ENCODE measurements at places on chromosomes 7 and 10. TPM values are rescaled to one million over a fixed set of nuclear protein-coding genes. Genes with fewer than 3 reads are reported as not detected.
A peak's percentile ranks its signal among the peaks of the same experiment; 100 is the strongest.

GRCh38 chr10:29050081-29050480 lies 238.8 kb upstream of the LYZL1 start:
- DNase-seq: no peak

Gene FAM131B
- polyA plus RNA-seq: 4.3 TPM

GRCh38 chr7:100887516-100888290 lies 1.8 kb downstream of the UFSP1 start:
- DNase-seq: no peak

DNA sequence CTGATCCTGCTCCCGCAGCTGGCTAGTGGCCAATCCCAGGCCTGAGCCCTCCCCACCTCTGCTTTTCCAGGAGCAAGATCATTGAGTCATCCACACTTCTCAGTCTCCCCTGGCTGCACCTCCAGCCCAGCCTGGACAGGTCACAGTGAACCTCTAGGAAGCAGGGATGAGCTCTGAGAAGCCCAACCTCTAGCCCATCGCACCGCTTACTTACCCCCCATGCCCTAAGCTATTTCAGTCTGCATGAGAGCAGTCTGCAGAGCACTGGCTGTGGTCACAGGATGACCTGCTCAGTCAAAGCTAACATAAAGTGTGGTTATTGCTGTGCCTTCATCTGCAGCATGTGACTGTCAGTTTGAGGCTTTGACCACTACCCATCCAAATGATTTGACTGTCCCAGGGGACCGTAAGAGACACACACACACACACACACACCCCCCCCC lies 129.2 kb downstream of the SORBS1 start:
- no peak for DNase-seq

GRCh38 chr10:63707254-63707910 lies 186.2 kb downstream of the REEP3 start:
- DNase-seq: peak; percentile 99

DNA sequence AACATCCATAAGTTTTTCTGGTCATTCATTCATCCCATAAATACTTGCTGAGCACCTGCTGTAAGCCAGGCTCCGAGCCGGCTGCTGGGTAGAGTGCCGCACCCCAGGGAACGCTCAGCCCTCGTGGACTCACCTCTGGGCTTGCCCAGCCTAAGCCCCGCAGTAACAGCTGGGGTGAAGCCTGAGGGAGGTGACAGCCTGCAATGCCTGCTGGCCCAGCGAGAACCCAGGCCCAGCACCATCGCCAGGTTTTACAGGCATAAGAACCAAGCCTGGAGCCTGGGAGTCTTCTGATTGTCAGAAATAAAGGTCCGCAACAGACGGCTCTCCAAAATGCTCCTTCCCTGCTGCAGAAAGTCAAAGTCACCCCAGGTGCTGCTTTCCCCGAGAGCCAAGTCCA lies 205.4 kb downstream of the ZMYND11 start:
- no peak for DNase-seq

Gene HOXA13
- polyA plus RNA-seq: not detected

DNA sequence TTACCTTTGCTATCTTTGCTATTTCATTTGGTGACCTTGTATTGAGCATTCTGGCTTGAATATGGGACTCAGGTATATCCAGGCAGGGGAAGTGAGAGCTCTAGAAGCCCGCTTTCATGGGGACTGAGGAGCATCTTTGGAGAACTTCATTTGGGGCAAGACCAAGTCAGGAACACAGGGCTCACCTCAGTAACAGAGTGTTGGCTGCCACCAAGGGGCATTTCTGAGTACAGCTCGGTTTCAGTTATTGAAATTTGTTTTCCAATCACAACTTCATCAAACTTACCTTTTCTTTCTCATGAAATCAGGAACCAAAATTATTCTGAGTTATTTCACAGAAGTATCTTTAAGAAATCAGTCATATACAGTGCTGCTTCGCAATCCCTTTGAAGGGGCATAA lies 337.2 kb downstream of the C7orf25 start:
- DNase-seq: no peak

Gene DOCK1
- 28.2 TPM for polyA plus RNA-seq

GRCh38 chr7:40058026-40058425 lies 76.4 kb downstream of the MPLKIP start:
- no peak for DNase-seq

DNA sequence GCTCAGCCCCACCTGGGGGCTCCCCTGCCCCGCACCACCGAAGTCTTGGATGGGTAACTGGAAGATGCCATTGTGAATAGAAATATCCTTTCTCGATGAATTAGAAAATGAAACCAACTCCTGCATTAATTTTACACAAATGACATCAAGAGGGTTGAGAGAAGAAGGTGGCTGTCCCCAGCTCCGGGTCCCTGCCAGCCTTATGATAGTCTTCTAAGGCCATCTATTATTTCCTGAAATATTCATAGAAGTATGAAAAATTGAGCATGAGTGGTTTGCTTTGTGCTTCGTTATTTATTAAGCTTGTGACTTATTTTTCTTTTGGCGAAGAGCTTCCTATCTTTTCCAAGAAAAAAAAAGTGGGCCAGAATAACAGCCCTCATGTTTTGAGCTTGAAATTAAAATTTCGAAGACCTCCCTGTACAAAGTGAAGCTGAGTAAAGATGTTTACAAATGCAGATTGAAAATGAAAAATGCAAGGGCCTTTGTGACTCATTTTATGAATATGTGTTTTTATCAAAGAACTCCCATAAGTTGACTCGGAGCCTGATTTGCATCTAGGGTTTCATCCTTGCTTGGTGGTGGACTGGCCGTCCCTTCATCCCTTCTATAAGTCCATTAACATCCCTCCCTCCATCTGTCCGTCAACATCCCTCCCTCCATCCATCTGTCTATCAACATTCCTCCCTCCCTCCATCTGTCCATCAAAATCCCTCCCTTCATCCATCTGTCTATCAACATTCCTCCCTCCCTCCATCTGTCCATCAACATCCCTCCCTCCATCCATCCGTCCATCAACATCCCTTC lies 20.5 kb upstream of the CFAP46 start:
- DNase-seq: peak; percentile 51

- DNase-seq: no peak
These were observed 89.7 kb downstream of the POLR1F start for GRCh38 chr7:19619122-19619521.

- no peak for DNase-seq
These were observed 26.5 kb upstream of the PPP1R3A start for GRCh38 chr7:113945018-113945938.

GRCh38 chr7:100543586-100543985 lies 4.6 kb downstream of the AGFG2 start:
- DNase-seq: no peak

GRCh38 chr10:22475651-22476600 lies 130.6 kb downstream of the SPAG6 start:
- no peak for DNase-seq

Gene EPHB6
- 0.60 TPM for polyA plus RNA-seq

DNA sequence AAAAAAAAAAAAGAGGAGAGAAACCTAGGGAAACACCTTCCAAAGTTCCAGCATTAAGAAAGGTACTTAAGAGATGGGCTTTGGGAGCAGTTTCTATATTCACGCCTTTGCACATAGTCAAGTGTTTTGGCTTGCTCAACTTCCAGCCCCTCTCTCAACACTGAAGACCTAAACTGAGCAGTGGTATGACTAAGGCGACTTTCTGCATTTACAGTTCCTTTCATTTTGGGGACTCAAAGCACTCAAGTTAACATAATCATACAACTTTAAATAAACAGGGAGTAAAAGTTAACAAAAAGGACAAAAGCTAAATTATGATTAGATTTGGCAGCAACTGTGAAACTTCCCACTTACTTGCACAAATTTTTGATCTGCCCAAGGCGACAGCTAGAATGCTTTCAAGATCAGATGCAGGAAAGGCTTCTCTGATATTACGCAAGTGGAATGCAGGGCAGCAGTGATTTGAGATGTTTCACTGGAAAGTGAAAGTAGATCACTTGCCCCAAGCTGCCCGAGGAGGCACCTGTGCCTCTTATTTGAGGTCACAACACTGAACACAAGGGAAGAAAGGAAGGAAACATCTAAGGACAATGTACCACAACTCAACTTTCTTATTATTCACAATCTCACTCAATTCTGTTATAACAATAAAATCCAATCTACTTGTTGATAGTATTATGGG lies 199.5 kb downstream of the SKAP2 start:
- DNase-seq: peak; percentile 25

Gene INHBA
- 60.2 TPM for polyA plus RNA-seq

Gene MUC3A
- polyA plus RNA-seq: not detected

DNA sequence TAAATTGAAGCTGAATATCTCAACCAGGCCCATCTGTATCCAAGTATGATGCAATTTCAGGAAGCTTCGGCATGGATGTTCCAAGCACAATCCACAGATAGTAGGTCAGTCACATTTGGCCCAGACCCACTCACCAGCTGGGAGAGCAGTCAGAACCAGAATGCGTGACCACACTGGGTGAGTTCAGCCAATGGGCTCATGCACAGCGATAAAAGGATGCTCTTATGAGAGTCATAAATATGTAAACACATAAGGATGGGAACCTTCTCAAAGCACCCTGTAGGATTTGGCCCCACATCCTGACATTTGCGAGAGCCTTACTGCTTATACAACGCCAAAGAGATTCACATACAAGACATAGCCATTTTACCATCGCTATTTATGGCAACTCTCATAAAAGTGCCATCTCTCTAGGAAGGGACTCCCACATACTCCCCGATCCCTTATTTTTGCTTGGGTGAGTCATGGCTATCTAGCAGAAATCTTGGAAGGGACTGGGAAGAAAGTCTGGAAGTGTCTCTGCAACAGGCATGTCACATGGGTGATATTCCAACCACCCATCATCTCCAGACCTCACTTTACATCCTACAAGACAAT lies 3.0 kb downstream of the AFAP1L2 start:
- DNase-seq: peak; percentile 49

GRCh38 chr7:16422103-16422435 lies 731 bp upstream of the CRPPA start:
- peak; percentile 64 for DNase-seq

- peak; percentile 64 for DNase-seq
These were observed 91.2 kb downstream of the GTF2IRD1 start for GRCh38 chr7:74544706-74545469.

- no peak for DNase-seq
These were observed 12.7 kb downstream of the TAS2R38 start for GRCh38 chr7:141960687-141961422.

GRCh38 chr10:109933984-109934565 lies 10.8 kb upstream of the XPNPEP1 start:
- DNase-seq: peak; percentile 52

GRCh38 chr10:123500110-123500509 lies 166.0 kb upstream of the GPR26 start:
- no peak for DNase-seq

- peak; percentile 4 for DNase-seq
These were observed 227.8 kb downstream of the DNAJB6 start for GRCh38 chr7:157564517-157565177.

Gene RAPGEF5
- polyA plus RNA-seq: 0.09 TPM

DNA sequence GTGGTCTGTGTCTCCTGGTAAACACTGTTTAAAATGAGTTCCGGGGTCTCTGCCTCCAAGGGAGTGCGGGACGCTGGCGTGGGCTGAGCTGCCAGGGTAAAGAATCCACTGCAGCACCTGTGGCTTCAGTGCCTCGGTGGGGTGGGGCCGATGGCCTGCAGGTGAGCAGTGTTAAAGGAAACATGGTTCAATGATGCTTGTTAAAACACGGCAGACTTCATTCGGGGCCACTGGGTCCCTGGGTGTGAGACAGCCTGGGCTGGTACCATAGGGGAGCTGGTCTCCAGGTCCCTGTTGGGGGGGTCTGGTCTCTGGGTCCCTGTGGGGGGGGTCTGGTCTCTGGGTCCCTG lies 24.9 kb upstream of the KNDC1 start:
- DNase-seq: no peak

Gene GPR158
- polyA plus RNA-seq: not detected

Gene MMD2
- polyA plus RNA-seq: not detected

Gene SEMA3D
- 2.9 TPM for polyA plus RNA-seq

GRCh38 chr7:44974549-44974948 lies 4.3 kb downstream of the MYO1G start:
- no peak for DNase-seq

All from IMR-90 (cell line).